Fibroblast of the aortic adventitia (primary cell): ENCODE measurements at places on chromosomes 6 and 20.
A peak's percentile ranks its signal among the peaks of the same experiment; 100 is the strongest.

GRCh38 chr20:39630215-39630908 lies 668.2 kb downstream of the DHX35 start:
- no peak for DNase-seq

GRCh38 chr6:51062166-51062722 lies 243.6 kb downstream of the TFAP2B start:
- DNase-seq, result no peak

DNA sequence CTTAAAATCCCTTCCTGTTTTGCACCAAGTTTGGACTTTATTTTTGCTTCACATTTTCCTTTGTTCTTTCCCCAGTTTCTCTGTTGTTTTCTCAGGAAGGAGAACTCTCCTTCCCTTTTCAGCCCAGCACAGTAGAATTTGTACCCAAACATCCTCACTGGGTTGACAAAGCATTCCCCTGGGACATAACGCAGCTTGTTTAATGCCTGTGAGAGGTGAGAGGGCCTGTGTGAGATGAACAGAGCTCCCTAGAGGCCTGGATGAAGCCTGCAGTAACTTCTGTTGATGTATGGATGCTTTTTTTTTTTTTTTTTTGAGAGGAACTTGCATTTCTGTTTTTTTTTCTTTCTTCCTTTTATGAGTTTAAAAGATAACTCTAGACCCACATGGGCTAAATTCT lies 104.9 kb upstream of the SLC22A23 start:
- peak; percentile 21 for DNase-seq

DNA sequence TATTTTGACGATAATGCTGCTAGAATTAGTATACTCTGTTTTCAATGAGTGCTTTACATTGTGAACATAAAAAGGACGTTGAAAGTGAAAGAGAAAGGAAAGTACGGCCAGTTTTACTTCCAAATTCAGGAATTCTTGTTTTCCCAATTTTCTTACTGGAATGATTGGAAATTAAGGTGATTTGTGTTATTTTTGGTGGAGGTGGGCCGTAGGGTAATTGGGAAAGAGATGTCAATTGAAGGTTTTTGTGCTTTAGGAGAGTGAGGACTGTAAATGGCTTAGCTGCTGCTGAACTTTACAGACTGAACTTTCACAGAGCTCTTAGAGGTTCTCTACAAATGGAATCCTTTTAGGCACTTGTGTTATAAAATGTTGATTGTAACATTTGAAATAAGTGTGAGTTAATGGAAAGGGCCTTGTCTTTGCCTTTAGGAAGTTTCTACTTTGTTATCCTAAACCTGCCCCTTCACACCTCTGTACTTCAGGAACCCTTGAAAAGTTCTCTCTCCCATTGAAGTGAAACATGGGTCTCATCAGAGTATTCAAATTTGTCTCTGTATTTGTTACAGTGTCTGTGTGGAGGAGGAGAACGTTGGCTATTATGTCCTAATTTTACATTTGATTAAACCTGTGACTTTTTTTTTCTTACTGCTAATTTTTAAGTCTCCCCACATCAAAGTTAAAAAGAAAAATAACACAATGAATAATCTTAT lies 256.4 kb downstream of the ARID1B start:
- peak; percentile 53 for DNase-seq

DNA sequence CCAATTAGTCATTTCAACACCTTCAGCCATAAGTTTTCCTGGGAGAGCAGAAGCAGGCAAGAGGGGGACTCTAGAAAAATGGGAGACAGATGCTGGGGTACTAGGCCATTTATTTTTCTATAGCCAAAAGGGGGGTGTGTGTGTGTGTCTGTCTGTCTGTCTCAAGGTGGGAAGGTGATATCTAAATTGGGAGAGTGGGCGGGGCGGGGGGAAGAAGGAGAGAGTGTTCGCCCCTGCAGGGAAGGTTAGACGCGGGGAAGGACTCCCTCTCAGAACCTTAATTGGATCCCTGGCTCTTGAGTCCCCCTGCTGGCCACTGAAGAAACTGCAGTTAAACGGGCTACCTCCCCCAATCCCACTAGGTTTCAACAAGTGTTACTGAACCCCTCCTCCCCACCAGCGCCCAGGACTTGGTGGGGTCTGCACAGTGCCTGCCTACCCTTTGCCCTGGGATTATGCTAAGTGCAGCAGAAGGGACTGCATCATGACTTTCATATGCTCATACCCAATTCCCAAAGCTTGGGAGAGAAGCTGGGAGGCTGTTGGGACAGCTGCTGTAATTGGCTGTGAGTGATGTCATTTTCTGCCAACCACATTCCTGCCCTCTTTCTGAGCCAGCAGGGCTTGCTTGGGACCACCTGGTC lies 45.8 kb downstream of the FOXP4 start:
- peak; percentile 59 for DNase-seq

GRCh38 chr6:100952006-100952405 lies 70.9 kb upstream of the ASCC3 start:
- DNase-seq, result no peak

DNA sequence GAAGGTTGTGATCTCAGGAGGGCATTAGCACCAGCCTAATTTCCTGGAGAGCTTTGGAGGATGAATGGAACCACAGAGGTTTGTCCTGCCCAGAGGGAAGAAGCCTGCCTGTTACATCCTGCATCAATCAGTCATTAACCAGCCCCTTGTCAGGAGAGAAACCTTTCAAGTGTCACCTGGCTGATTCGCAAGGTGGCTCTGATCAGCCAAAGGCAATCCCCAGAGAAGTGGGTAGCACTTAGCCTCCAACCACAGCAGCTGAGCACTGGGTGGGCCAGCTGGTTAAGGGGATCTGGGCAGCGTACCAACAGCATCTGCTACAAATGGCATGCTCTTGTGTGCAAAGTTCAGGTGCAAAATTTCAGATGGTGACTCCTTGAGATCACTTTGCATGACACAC lies 26.9 kb downstream of the ANKEF1 start:
- DNase-seq, result no peak

DNA sequence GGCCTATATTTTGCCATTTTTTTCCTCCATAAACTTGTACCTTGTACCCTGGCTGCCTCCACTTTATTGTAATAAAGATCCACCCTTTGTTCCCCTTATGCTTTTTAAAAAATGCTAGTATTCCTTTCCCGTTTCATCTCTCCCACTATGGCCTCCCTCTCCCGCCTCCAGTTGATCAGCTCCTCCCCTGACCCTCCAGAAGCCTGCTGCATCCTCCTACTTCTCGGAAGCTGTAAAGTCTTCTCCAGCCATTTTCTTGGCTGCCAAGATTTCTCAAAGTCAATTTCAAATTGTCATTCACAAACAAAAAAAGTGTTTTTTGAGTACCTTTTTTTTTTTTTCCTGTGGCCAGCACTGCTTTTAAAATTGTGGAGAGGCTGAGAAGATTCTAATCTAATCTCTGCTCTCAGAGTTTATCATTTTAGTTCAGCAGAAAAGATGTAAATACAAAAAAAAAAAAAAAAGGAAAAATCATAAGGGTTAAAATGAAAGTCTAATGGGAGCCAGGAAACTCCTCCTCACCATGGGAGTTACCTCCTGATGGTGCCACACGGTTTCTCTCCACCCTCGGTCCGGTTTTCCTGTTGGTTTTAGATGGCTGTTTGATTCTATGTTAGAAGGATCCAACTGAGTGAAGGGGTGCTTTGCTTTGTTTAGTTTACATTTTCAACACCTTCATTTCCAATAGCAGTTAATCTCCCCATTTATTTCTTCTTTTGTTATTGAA lies 103.0 kb upstream of the KCNK16 start:
- no peak for DNase-seq

DNA sequence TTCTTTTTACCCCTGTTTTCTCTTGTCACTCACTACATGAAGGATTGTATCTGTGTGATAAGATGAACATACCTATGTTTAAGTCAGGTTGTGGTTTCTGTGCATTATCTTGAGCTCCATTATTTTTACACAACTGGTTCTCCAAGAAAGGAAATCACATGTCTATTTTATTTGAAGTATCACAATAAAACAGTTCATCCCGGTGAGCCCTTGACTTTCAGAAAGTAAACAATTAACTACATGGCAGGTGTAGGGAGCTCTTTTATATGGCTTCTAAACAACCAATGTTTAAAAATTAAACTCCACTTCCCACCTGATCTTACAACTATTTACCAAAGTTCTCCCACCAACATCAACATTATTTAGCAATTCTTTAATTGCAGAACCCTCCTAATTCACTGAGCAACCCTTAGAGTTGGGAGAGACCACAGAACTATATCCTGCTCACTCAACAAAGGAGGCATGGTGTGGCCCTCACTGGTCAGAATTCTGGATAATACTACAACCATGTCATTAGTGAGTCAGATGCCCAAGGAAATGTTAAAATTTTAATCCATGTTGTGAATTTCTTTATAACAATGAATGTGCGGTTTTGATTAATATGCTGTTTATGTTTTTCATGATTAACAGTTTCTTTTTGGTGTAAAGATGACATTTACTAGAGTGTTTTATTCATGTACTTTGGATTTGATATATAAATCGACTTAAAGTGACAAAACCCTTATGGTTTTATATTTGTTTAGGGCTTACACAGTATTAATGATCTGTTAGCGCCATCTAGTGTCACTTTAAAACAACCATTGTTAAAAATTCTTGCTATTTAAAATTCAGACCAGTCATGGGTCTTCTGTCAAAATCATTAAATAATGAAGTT lies 50.0 kb upstream of the SCGN start:
- peak; percentile 86 for DNase-seq

DNA sequence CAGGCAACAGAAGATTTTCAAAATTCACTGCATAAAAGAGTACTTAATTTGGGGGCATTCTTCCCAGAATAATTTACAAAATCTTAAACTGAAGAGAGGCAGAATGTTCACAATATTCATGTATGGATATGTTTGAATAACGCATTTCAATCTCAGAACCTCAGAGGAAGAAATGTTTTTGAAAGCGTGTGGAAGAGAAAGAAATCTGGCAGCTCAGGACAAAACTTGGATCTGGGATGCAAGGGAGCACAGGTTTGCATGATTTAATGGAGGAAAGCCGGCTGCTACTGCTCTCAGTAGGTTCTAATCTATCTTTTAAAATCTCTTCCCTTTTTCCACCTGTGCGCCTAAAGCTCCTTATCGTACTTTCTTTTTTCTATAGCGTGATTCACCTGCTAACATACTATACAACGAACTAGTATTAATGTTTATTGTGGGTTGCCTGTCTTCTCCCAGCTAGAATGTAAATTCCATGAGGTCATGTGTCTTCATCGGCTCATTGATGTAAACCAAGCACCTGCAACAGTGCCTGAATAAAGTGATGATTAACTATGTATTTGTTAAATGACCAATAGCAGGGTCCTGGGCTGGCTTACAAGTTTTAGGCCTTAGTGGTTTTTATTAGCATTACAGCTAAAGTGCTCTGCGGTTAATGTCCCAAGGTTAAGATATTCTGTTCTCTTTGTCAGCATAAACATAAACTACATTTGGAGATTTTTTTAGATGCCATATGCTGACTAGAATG lies 15.3 kb downstream of the PRL start:
- DNase-seq, result no peak

- DNase-seq, result no peak
Measured at GRCh38 chr6:44201200-44201599, 15.5 kb upstream of the MYMX start.

DNA sequence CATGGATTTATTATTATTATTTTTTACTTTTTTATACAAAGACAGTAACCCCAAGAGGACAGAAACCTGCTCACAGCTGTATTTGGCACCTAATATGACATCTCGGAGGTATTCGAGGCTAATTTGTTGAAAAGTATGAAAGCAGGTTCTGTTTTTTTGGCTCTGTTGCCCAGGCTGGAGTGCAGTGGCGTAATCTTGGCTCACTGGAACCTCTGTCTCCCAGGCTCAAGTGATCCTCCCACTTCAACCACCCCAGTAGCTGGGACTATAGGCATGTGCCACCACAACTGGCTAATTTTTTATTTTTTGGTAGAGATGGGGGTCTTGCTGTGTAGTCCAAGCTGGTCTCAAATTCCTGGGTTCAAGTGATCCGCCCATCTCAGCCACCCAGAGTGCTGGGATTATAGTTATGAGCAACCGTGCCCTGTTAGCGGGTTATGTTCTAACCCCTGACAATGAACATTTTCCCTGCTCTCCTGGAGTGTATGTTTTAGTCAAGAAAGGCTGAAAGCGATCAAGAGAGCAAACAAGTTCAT lies 53.7 kb upstream of the ZNF217 start:
- DNase-seq, result no peak

DNA sequence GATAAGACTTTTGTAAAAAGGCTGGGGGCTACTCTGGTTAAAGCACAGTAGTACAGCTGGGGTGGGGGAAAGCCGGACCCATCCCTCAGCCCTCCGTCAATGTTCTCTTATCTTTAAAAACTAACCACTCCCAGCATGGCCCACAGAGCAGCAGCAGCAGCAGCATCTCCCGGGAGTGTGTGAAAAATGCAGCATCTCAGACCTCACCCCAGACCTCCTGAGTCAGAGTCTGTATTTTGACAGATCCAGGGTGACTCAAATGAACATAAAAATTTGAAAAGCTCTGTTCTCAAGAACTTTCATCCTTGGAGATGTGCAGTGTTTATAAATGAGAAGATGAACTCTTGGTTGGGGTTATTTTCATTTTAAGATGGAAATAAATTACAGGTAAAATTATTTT lies 277.7 kb upstream of the ECI2 start:
- peak; percentile 89 for DNase-seq

- DNase-seq, result no peak
Measured at GRCh38 chr6:37460805-37461204, 27.8 kb downstream of the CMTR1 start.

- DNase-seq, result no peak
Measured at GRCh38 chr20:38842558-38842981, 37.1 kb downstream of the PPP1R16B start.

GRCh38 chr6:79421001-79421411 lies 116.2 kb downstream of the LCA5 start:
- peak; percentile 73 for DNase-seq

DNA sequence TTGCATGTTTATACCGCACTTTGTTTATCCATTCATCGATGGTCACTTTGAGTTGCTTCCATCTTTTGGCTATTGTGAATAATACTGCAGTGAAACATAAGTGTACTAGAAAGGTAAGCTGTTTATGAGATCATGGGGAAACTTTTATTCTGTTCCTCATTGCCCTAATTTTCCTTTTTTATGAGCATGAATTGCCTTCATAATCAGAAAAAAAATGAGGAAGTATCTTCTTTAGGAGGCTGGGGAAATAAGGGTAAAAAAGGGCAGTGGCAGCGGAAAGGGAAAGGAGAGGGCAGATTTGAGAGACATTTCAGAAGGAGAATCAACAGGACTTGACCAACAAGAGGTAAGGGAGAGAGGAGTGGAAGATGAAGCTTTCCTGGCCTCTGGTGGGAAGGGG lies 14.3 kb upstream of the SERINC3 start:
- no peak for DNase-seq

DNA sequence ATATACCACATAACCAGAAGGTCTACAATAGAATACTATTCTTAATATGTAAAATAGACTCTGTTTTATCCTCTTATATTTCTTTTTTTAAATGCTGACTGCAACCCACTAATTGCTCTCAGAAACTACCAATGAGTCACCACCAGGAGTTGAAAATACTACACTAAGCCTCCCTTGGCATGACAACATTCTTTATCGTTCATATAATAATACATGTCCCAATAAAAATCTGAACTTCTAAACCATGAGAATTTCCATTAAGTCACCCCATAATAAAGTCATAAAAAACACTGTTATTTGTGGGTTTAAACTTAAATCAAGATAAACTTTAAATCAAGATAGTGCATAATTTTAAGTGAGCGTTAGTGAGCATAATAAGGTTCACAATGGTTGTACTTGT lies 4.2 kb downstream of the HACE1 start:
- DNase-seq, result peak; percentile 39
